Activated CD4-positive, alpha-beta T cell treated with anti-CD3 and anti-CD28 coated beads, Interleukin-2, Interleukin-6, amounts not matched to agents 100 ng/mL and 50 ng/mL, durations not matched to agents 16 hours and 8 hours (primary cell): ENCODE measurements at places on chromosomes 5 and 9.

DNA sequence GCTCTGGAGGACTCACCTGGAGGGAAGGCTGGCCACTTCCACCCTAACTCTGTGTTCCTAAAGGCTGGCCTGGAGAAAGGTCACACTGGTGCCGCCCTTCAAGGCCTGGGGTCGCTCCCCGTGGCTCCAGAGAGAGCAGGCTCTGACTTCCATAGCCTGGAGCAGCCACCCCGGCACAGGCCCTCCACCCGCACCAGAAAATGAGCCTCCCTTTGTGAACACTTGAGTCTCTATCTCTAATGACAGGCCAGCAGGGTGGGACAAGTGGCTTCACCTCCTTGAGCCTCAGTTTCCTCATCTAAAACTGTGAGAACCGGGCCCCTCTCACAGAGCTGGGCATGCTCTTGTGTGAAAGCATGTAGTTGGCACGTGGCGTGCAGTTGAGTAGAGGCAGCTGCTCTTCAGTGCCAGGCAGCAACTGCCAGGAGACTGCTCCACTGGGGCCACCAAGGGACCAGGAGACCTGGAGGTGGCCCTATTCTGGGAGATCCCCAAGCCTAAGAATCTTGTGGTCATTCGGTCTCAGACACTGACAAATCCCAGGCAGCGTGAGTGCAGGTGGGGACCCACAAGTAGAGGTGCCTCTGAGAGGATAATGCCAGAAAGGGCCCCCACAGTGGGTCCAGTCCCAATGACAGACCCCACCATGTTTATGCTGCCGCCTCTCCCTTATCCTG lies 56.7 kb upstream of the GARNL3 start:
- no peak for DNase-seq

- DNase-seq = no peak
Observed at GRCh38 chr5:178467205-178467567, 123.0 kb downstream of the COL23A1 start.

DNA sequence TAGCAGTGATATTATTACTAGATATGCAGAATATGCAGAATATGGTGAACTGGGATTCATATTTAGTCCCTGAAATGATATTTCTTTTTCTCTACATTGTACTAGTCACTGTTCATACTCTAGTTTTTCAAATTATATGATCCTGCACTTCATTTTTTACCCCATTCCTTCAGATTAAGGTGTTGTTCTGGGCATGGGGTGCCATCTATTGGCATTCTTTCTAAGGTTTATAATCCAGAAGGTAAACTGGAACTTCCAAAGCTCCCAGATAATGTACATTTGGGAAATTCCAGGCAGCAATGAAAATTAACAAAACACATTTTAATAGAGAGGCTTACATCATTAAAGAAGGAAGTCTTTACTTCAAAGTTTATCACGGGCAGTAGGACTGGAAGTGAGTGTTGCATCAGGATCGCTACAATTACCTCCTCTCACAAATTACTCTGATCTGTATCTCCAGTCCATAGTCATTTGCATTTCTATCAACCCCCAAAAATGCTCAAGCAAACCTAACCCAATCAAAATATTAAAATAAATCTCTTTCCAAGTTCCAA lies 12.5 kb downstream of the RFX3 start:
- DNase-seq = no peak

GRCh38 chr5:91252916-91253315 lies 130.2 kb downstream of the ARRDC3 start:
- DNase-seq = no peak

GRCh38 chr5:23235246-23235645 lies 272.2 kb upstream of the PRDM9 start:
- DNase-seq = no peak

DNA sequence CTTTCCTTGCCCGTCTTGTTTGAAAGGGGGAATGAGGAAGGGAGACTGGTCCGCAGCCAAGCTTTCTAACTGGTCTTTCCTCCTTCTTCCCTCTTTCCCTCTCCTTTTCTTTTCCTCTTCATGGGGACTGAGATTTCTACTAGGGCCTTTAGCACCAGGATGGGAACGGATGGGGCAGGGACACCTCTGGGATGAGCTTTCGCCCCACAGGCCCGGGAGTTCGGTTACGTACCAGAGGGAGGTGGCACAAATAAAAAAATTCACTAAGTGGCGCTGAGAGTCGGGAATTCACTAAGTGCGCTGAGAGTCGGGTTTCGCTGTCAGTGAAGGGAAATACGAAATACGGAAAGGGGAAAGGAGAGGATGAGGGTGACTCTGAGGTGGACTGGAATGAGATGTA lies 21.6 kb downstream of the BTNL9 start:
- no peak for DNase-seq

DNA sequence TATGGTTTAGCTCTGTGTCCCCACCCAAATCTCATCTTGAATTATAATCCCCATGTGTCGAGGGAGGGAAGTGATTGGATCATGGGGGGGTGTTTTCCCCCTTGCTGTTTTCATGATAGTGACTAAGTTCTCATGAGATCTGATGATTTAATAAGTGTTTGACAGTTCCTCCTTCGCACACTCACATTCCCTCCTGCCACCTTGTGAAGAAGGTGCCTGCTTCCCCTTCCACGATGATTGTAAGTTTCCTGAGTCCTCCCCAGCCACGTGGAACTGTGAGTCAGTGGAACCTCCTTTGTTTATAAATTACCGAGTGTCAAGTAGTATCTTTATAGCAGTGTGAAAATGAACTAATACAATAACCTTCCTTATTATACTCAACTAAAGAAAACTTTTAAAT lies 24.3 kb upstream of the TEX10 start:
- DNase-seq = no peak

DNA sequence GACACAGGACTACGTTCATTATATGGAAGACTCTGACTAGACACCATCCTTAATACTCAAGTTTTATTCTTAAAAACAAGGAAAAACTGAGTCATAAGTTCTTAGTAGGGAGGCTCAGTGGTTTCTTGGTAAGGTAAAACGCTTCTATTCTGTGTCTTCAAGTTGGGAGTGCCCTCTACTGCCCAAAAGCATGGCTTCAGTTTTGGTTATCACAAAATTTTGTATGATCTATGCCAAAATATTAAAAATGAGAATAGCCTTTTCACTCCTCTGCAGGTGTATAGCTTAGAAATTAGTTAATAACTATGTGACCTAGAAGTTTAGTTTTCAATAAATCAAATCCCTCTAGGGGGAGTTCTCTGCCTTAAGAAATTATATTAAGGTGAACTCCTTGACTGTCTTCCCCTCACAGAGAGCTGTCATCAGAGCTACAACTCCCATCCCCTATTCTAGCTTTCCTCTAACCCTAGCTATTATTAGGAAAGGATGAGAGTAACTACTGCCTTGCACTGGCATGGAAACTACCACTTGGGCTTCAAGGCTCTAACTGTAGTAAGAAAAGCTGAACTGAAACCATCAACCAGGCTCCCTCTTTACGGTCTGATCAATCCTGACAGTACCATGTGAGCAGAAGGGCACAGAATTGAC lies 189.7 kb downstream of the GNAQ start:
- DNase-seq = peak; percentile 38

DNA sequence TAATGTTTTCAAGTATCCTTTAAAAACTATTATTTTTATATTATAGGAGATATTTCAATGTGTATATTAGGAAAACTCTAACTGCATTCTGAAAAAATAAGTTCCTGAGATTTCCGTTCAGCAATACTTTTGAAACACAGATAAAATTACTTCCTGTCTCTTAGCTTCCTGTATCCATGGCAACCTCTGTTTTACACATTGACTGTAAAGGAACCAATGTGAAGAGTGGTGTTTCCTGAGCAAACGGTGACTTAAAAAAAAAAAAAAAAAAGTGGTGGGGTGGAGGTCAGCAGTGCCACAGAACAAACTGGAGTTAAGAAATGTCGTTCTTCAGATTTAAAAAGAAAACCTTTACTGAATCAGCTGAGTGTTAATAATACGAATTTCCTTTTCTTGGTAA lies at the start of gene LRRC70:
Gene LRRC70 (plus strand): TSS at position 280 of the 400 bp plus-strand sequence. CDS start 620 bp downstream, outside the sequence.
- DNase-seq = peak; percentile 85

- DNase-seq = peak; percentile 81
Observed at GRCh38 chr9:125407974-125408900, 146.6 kb downstream of the GAPVD1 start.

DNA sequence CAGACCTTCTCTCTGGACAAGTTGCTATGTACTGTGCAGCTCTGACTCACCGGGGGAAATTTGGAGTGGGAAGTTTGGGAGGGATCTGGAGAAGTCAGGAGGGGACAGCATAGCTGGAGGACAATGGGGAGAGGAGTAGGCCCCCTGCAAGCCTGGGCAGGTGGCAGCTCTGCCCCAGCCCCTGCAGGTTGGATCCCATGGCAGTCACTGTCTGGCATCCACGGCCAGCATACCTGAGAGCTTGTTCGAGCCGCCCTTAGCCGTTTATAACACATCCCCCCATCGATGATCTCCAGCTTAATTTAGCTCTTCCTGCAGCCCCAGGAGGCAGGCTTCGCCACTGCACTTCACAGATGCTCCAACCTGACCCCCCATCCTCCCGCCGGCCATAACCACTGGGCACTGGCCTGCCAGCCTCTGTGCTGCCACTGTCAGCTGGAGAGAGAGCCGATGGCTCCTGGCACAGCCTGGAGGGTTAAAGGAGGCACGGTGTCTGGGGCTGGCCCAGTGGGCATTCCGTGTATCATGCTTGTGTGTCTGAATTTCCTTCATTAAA lies 57.7 kb upstream of the RNU6ATAC start:
- no peak for DNase-seq

DNA sequence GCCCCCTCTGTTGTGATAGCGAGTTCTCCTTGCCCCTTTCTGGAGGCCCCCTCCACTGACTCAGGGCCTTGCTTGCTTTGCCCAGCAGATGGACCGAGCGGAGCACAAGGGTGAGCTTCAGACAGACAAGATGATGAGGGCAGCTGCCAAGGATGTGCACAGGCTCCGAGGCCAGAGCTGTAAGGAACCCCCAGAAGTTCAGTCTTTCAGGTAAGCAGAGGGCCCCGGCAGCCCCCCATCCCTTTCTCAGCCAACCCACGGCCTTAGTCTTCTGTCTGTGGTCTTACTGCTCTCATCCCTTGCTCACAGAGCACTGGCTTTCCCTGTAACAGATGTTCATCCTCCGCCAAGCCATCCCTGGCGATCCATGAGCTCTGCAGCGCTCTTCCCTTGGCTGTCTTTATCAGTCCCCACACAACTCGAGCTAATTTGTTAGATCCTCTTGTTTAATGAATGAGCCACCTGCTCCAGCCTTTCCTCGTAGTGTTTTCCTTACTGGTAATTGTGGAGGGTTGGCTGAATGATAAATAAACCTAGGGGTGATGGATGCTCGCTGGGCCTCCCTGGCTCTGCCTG lies 18.4 kb upstream of the RARS1 start:
- no peak for DNase-seq

- peak; percentile 80 for DNase-seq
Observed at GRCh38 chr9:130680836-130681768, 12.5 kb upstream of the EXOSC2 start.

- DNase-seq = no peak
Observed at GRCh38 chr5:145852990-145853389, 17.8 kb upstream of the PRELID2 start.

DNA sequence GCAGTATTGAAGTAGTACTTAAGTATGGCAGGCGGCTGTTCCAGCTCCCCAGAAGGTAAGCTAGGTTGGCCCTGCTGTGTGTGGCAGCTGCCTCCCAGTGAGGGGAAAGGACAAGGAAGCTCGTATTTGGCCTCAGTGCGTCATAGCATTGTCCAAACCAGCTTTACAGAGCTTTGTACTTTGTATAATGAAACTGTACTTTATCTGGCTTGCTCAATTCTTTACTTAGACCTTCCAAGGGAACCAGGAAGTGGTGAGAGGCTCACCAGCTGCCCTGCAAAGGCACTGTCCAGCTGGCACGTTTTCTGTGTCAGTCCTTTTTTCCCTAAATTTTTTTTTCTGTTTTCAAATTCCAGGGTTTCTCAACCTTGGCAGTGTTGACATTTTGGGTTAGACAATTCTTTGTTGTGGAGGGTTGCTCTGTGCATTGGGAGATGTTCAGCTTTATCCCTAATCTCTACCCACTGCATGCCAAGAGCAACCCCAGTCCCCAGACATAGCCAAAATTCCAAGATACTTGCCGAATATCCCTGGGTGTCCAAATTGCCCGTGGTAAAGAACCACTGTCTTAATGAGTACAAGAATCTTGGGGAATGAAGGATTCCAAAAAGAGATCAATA lies 474.5 kb downstream of the LRRC70 start:
- DNase-seq = no peak

DNA sequence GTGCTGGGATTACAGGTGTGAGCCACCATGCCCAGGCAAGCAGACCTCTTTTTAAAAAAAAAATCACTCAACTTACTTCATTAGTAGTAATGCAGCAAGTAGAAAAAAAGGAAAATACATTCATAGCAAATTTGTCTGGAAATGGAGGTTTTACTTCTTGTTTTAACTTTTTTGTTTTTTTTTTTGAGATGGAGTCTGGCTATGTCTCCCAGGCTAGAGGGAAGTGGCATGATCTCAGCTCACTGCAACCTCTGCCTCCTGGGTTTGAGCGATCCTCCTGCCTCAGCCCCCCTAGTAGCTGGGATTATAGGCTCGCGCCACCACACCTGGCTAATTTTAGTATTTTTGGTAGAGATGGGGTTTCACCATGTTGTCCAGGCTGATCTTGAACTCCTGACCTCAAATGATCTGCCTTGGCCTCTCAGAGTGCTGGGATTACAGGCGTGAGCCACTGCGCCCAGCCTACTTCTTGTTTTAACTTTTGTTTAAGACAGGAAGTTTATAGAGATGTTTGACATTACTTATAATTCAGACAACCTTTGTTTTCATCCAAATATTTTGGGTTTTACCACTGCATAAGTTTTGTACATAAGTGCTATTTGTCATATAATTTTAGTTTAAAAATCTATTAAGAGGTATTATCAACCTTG lies 26.5 kb downstream of the UBE2R2 start:
- no peak for DNase-seq

- DNase-seq = no peak
Observed at GRCh38 chr5:165620394-165620793, 2115.0 kb downstream of the MAT2B start.

DNA sequence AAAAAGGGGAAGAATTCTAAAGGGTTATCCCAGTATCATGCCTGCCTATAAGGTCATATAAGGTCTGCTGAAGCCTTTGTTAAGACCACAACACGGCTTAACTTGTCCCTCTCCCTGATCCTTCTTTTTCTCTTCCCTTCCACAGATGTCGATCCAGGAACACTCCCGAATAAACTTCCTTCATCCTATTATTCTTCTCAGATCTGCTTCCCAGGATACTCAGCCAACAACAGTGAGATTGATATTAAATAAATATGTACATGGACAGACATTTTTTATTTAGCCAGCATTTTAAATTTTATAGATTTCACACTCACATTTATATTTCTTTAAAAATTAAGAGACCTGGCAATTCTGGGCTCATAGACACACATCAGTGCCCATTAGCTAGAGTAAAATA lies 44.1 kb downstream of the DPYSL3 start:
- DNase-seq = no peak
